Placental epithelial cell (primary cell): ENCODE measurements at places on chromosomes 4 and X. TPM values are rescaled to one million over a fixed set of nuclear protein-coding genes. Genes with fewer than 3 reads are reported as not detected.

The IL1RAPL2 gene
- 0.11 and 0.39 TPM in 2 replicates for total RNA-seq

The WNK3 gene
- 4.6 and 4.7 TPM in 2 replicates for total RNA-seq

The MAGED4B gene
- 47.8 and 70.3 TPM in 2 replicates for total RNA-seq

The NIPAL1 gene
- total RNA-seq = 10.6 and 10.8 TPM in 2 replicates

The SPATA4 gene
- total RNA-seq = not detected in 2 replicates

The PROM1 gene
- total RNA-seq = under 0.01 TPM in 1 of 2 replicates, not detected in the other

The RGN gene
- 0.79 TPM in 1 of 2 replicates, not detected in the other for total RNA-seq

The GAGE12E gene
- not detected in 2 replicates for total RNA-seq

The UNC5C gene
- total RNA-seq = 0.39 TPM in 1 of 2 replicates, not detected in the other

The ADH1B gene
- total RNA-seq = not detected in 2 replicates

The USP11 gene
- total RNA-seq = 59.0 and 73.0 TPM in 2 replicates

The PPP2R3B gene
- total RNA-seq = 11.7 and 14.5 TPM in 2 replicates
